ENCODE measurements at places on chromosomes 2 and 18.

- DNase-seq = no peak
Measured at GRCh38 chr2:234702731-234703225, 205.9 kb upstream of the ARL4C start.

- no peak for DNase-seq
Measured at GRCh38 chr2:60652832-60653340, 99.4 kb upstream of the BCL11A start.

GRCh38 chr2:182868054-182868796, 1.8 kb upstream of the FRZB start:
- no peak for DNase-seq

DNA sequence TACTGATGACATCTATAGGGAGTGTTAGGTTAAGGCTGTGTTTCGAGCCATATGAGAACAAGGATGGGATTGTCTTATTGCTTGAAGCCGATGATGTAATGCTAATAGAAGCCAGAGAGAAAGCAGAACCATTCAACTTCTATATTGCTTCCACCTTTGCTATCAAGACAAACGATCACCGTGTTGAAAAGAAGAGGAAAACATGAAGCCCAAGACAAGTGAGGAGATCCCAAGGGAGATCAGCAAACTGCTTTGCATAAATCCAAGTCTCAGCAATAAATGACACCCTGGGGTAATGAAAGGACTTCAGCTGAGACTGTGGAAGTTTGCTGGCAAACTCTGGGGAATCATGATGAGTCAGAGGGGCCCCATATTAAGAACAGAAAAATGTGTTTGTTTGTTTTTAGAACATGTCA, 206.2 kb downstream of the NCKAP5 start:
- DNase-seq = no peak

DNA sequence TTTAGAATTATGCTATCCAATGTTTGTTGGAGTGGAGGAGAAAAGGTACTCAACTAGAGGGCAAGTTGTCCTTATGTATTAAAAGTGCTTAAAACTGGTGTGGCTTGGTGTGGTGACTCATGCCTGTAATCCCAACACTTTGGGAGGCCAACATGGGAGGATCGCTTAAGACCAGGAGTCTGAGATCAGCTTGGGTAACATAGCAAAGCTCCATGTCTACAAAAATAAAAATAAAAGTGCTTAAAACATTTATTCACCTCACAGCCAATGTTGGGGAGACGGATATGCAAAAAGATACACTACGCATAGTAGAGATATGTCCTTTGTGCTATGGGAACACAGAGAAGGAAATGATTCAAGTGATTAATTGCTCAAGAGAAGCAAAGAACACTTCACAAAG, 19.3 kb upstream of the TNFAIP6 start:
- DNase-seq = no peak

DNA sequence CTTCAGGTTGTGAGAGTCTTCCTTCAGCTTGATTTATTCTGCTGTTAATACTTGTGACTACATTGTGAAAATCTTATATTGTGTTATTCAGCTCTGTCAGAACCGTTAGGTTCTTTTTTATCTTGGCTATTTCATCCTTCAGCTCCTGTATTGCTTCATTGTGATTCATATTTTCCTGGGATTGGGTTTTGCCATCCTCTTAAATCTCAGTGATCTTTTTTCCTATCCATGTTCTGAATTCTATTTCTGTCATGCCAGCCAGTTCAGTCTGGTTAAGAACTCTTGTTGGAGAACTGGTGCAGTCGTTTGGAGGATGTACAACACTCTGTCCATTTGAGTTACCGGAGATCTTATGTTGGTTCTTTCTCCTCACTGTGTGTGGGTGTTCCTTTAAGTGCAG, 19.1 kb downstream of the MSTN start:
- no peak for DNase-seq

DNA sequence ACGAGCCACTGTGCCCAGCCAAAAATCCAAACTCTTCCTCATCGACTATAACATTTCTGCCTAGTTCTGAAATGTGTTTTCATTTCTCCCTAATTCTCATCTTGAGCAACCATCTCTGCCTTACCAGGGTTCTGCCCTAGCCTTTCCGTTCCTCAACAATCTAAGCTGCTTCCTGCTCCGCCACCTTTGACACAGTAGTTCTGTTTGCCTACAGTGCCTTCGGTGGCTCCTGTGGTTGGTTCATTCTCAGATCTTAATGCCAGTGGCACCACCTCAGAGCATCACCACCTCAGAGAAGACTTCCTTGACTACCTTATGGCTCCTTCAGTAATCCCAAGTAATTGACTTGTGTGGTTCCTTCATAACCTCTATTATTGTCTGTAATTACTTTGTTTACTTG, 3.8 kb downstream of the SOCS6 start:
- DNase-seq = no peak

GRCh38 chr2:186328838-186329237, 157.2 kb upstream of the ZC3H15 start:
- DNase-seq = no peak

DNA sequence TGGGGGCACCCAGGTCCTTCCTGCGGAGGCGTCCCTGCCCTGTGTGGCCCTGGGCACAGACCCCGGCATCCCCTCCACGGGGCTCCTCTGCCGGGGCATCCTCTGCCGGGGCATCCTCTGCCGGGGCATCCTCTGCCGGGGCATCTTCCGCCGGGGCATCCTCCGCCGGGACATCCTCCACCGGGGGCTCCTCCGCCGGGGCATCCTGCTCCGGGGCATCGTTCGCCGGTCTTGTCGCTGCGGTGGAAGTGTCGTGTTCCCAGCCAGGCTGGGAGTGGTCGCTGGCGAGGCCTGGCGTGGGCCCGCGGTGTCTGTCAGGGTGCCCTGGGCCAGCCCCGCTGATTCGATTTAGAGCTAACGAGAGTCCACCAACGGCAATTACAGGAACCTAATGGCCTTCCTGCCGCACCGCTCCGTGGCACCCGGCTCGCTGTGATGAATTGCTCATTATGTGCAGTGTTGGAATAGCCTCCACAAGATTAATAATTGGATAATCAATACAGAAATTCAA, 115.1 kb downstream of the NFATC1 start:
- DNase-seq = no peak

DNA sequence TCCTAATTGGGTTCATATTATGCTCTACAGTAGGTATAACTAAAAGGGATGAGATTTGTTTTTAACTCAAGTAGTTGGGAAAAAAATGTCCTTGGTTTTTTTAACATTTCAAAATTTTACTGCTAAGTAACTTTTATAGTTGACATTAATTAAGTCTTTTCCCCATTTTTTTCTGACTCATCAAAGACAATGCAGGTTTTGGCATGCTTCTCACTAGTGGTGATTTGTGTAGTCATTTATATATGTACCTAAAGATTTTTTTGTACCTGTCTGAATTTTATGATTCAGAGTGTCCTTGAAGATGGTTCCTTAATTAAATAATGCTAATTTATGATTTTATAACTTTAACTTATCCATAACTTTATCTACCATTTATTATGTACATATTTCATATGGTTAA, 882.3 kb upstream of the TMEFF2 start:
- no peak for DNase-seq

GRCh38 chr18:36519358-36519757, 221.8 kb downstream of the FHOD3 start:
- no peak for DNase-seq

DNA sequence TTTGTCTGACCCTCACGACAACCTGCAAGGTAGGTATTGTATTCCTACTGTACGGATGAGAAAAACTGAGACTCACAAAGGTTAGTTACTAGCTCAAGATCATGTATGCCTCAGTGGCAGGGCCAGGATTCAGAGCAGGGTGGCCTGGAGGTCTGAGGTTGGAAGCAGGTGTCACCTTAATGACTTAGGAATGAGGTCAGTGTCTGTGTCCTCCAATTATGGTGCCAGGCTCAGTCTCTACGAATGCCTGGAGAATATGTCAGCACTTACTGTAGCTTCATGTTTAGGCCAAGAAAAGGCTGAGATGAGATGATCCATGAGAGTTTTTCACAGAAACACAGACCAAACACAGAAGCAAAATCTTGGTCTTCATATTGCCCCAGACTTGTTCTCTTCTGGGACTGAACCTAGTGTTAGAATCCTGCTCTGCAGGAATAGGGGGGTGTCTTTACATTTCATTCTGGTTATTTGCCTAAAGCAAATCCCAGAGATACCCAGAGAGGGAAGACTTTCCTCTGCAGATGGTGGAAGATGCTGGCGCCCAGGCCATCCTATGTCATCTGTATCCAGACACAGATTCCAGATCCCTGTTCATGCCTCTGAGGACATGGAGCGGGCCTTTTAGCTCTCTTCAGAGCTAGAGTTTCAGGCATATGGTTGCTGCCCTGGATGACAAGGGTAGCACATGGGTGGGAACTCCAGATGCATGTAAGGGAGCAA, 16.3 kb upstream of the RAB10 start:
- no peak for DNase-seq

- no peak for DNase-seq
Measured at GRCh38 chr2:135935914-135936313, 49.5 kb downstream of the DARS1 start.

- no peak for DNase-seq
Measured at GRCh38 chr2:222714361-222715241, 43.1 kb downstream of the MOGAT1 start.

GRCh38 chr18:44957025-44957424, 276.3 kb downstream of the SETBP1 start:
- no peak for DNase-seq

GRCh38 chr2:240904216-240905175, 1.6 kb upstream of the CROCC2 start:
- DNase-seq = no peak

- no peak for DNase-seq
Measured at GRCh38 chr2:233823731-233824121, 30.6 kb downstream of the HJURP start.

DNA sequence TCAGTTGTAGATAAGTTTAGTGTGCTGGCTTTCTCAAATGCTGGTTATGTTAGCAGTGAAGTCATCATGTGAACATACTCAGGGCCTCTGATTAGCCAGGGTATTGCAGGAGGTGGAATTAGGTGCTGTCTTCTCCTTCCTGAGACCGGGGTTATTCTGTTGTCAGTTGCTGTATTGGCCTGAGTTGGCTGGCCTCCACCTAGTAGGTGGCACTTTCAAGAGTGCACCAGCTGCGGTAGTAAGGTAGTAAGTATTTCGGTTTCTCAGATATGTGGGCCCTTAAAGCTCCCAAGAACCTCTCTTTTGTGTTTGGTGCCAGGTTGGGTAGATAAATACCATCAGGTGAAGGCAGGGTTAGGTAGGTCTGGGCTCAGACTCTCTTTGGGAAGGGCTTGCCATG, 1430.5 kb upstream of the CELF4 start:
- no peak for DNase-seq

DNA sequence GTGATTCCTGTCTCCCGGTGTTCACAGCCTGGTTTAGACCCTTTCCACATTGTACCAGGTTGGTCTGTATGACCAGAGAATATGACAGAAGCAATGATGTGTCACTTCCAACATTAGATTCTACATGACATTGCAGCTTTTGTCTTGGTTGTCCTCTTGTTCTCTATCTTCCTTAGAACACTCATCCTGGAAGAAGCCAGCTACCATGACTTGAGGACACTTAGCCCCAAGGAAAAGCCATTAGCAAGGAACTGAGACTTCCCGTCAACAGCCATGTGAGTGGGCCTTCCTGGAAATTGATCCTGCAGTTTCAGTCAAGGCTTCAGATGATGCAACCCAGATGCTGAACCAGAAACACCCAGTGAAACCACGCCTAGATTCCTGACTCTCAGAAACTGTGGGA, 143.3 kb downstream of the MREG start:
- no peak for DNase-seq

- no peak for DNase-seq
Measured at GRCh38 chr2:7666596-7667259, 749.5 kb downstream of the RNF144A start.

GRCh38 chr18:57767259-57768050, 35.7 kb downstream of the ATP8B1 start:
- no peak for DNase-seq

GRCh38 chr2:39865751-39866150, 86.7 kb upstream of the THUMPD2 start:
- no peak for DNase-seq

- DNase-seq = no peak
Measured at GRCh38 chr18:59062643-59063006, 77.1 kb upstream of the SEC11C start.

DNA sequence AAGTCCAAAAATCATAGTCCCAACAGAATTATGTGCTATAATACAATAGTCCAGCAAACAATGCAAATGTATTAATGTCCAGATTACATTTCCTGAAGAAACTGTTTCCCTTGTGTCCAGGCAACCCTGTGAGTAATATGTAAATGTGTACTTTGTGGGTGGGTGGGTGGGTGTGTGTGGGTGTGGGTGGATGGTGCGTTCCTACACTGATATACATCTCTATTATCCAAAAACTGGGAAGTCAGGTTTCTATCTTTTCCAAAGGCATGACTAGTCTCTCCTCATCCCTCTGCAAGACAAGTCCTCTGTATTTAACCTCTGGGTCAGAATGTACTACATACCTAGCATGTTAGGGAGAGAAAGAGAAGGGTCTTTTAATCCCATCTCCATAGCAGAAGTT, 71.6 kb downstream of the LNPK start:
- DNase-seq = no peak
